NCI-H1930 (cell line): ENCODE measurements at places on chromosomes 7 and 10.

DNA sequence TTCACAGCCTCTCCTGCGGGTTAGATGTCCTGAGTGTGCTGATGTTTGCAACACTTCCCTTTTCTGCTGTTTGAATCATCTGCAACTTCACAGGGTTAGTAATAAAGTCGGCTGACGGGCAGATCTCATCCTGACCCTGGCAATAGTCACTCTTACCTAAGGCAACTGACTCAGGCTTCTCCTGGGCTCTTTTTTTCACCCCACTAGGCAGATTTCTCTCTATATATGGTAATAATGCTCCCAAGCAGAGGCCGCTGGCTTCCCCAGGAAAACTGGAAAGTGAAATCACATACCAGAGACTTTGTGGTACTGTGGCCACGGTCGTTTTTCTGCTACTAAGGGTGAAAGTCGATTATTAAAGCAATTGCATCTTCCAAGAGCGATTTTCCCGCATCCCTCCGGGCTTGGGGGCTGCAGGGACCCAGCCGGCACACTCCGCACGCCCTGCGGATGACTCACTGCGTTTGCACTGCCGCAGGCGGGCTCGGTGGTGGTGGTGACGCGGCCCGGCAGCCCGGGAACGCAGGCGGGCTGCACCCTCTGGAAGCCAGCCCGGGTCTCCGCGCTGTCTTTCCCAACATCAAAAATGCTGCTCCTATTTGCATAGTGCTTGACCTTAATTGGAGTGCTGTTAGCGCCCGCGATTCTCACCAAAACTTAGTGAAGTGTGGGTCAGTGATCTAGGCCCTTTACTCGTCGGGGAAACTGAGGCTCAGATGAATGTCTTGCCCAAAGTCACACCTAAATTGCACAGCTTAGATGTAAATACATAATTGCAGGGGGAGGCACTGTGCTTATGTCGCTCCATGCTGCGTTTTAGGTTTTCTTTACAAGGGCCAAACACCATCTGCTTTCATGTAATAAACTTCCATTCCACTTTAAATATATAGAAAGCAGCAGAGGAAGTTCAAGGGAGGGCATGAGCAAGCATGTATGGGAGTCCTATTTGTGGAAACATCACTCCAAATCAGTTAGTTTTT is 47.6 kb upstream of the ITGB1 start:
- DNase-seq = no peak

- DNase-seq = no peak
These were observed 60.9 kb upstream of the GNA12 start for GRCh38 chr7:2905027-2905426.

DNA sequence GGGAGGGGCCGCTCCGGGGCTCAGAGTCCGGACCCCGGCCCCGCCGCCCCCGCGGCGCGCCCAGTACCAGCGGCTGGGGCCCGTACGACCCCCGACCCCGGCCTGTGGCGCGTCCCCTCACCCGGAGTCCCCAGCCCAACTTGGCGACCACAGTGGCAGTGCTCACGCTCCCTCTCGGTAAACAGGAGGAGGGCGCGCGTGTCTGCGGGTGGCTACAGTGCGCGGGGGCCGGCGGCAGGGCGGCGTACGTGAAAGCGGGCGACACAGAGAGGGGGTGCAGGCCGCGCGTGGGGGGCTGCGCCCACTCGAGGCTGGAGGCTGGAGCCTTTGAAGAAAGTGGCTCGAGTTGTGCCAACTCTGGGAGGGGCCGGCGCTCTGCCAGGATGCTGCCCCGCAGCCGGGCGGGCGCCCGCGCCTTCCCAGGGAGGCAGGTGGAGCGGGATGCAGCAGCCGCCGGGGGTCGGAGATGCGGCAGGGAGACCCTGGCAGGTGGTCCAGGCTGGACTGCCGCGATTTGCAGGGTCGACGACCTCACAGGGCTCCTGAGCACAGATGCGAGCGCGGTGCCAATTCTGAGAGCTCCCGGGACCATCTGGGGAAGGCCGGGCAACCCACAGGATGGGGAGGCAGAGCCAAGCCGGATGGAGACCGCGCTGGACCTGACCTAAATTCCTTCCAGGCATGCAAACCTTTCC is 655 bp downstream of the PTPRE start:
- no peak for DNase-seq

GRCh38 chr10:24457661-24458318 is 248.9 kb downstream of the KIAA1217 start:
- no peak for DNase-seq

GRCh38 chr7:117808910-117809705 is 64.1 kb downstream of the CTTNBP2 start:
- no peak for DNase-seq

DNA sequence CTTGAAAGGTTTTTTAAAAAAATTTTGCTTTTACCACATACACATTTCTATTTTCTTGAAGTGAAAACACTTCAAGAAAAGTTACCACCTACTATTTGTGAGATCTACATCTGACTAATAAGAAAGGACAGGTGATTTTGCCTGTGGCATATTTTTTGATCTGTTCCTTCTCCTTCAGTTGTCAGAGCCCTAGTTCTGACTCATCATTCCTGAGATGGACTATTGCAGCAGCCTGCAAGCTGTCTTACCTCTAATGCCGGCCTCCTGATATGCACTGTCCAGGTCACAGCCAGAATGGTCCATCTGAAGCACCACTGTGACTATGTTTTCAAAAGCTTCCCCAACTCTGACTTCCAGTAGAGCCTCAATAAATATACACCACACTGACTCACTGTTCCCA is 28.2 kb upstream of the ANK3 start:
- no peak for DNase-seq

DNA sequence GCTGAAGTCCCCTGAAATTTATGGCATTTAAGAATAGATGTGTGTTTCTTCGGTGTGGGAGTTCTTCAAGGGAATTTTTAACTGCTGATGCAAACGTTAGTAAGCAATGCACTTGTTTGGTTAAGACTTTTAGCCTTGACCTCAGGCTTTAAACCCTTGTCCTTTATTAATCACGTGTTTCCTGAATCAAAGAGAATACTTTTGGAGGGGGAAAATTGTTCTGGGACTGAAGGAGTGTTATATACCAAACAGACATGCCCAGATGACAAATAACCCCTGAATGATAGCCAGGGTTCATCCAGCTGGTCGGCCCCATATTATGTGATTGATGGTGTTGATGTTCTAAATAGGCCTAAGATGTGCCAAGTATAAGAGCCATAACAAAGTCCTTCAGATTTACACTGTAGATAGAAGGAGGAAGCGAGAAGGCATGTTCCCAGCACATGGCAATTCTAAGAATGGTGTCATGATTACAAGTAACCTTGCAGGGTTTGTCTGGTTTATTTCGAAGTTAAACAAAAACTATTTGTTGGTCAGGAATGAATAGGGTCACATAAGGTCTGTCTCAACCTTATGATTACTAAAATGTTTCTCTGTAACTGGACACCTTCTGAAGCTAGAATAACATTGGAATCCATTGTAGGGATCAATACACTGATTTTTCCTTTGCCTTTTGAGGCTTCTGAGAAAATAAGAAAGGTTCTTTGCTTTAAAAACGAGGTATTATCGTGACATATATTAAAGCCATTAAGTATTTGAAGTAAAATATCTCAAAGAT is 124.2 kb upstream of the SEM1 start:
- DNase-seq = peak; percentile 59

DNA sequence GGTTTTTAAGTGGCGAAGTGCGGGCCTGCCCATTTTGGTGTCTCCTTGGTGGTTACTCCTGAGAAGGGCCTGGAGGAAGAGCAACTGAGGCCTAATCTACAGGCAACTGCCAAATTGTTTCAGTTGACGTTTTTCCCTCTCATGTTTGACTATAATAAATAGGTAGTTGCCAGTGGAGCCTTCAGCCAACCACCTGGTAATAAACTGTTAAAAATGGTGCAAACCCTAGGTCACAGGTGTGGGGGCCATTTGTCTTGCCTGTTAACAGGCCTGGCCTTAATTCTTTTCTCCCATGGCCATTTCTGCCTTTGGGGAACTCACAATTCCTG is 3.7 kb downstream of the IKZF1 start:
- DNase-seq = no peak

DNA sequence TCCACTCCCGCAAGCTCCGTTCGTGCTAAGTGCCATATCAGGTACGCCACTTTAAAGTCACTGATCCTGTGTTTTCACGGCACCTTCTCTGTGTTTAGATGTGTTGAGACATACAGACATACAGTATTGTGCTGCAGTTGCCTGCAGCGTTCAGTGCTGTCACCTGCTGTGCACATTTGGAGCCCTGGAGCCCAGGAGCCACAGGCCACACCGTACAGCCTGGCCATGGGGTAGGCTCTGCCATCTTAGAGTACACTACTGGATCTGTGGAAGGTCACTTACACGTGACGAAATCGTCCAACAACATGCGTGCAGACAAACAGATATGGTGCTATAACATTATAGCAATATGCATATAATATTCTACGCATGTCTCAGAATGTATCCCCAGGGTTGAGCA is 111.3 kb downstream of the ELFN1 start:
- DNase-seq = no peak

DNA sequence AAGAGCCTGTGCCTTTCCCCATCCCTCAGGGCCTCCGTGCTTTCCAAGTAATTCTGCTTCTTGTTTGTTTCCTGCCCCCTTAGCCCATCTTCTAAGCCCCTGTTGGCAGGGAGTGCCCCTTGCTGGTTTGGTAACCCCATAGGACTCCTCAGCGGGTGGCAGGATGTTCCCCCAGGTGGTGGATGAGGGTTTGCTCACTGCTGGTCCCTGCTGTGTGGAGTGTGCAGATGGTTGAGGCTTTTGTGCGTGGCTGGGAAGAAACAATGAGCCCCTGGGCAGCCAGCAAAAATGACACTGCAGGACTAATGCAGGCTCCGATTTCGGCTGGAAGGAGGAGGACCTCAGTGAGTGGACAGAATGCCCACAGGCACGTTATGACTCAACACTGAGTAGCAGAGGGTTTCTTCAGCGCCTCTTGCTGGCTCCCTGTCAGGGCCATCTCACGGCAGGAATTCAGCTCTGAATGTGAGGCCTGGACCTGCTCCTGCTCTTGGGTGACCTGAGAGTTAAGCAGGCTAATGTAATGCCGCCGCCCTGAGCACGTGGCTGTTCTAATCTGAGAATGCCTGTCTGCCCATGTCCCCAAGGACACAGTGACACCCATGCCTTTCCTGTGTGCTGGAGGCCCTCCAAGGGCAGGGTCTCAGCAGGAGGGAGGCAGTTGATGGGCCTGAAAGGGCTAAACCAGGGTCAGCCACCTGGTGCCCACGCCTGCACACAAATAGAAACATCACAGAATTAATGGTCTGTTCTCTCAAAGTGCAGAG is 16.6 kb downstream of the BAG3 start:
- no peak for DNase-seq

DNA sequence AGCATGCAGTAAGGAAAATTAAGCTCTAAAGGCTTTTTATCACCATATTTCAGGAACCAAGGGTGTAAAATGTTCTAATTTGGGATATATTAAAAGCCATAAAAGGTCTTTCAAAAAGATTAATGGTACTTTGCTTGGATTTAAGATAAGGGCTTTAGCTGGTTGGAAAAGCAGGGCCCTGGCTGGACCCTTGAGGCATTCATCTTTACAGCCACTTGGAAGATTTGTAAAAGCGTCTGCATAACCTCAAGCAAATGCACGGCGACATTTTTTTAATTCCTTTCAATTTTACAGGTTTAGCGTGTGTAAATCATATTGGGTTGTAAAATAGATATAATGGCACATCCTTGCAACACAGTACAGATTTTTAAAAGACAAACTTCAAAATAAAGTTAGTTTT is 27.2 kb downstream of the FAM204A start:
- no peak for DNase-seq

GRCh38 chr10:122373721-122374120 is 787 bp upstream of the PLEKHA1 start:
- DNase-seq = no peak

- no peak for DNase-seq
These were observed 26.1 kb downstream of the PRLHR start for GRCh38 chr10:118569241-118569881.

DNA sequence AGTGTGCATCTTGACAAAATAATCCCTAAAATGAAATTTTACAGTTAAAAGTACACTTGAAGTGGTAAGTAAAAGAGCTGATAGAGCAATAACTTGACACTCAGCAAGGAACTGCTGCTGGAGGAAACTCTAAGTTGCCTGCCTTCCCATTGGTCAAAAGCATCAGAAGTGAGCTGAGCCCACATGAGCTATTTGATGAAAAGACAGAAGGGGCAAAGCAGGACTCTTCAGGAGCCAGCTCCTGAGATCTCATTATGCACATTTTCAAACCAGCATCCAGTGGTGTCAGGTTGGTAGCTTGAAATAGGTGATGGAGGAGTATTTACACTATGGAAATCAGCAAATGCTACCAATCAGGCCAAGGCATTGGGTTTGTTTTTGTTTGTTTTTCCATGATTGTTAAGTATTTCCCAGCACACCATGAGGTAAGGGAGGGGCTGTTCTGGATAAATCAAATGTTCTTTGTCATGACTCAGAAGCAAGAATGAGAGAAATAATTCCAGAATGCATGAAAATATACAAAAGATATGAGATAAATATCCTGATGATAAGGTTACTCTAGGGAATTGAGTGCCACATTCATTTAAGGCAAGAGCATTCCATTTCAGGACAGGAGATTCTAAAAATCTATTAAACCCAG is 316.6 kb downstream of the SNX13 start:
- no peak for DNase-seq

GRCh38 chr7:148515237-148515636 is 75.3 kb upstream of the C7orf33 start:
- DNase-seq = no peak

- DNase-seq = no peak
These were observed 8.0 kb downstream of the SUFU start for GRCh38 chr10:102511583-102512274.

DNA sequence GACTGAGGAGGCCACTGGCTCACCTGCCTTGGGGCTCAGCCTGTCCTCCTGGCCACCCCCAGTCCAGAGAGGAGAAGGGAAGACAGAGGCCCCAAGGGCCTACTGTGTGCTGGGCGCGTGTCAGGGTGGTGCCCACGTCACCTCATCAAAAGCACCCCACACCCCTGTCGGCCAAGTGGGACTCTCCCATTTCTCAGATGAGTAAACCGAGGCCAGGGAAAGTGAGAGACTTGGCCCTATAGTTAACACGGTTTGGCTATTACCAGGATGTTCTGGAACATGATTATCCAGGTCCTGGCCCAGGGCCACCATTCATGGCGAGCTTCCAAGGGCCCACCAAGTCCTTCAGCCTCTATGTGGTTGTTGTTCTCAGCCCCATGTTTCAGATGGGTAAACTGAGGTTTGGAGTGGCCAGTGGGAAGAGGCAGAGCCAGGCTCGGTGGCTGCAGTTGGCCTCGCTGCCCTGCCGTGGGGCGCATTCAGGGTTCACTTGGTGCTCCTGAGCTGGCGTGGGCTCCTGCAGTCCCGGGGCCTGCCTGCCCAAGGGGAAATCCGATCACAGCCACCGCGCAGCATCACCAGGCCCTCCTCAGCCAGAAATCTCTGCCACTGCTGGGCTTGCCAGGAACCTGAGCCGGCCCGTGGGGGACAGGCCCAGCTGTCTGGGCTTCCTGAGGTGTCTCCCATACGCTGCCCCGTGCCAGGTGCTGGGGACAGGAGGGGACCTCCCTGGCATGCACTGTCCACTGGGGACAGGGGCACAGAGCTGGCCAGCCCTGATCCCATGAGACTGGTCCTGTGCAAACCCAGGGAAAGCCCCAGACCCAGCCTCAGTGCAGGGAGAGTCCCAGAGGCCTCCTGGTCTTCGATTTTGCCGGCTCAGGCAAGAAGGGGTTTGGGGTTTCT is 117.7 kb upstream of the TNRC18 start:
- no peak for DNase-seq

- DNase-seq = no peak
These were observed 27.1 kb downstream of the PCGF5 start for GRCh38 chr10:91247360-91248111.

- no peak for DNase-seq
These were observed 700.5 kb upstream of the CELF2 start for GRCh38 chr10:10317151-10317550.

GRCh38 chr7:80324032-80324431 is 187.8 kb downstream of the GNAT3 start:
- DNase-seq = no peak
